ENCODE measurements at places on chromosomes 13 and 19.
A peak's percentile ranks its signal among the peaks of the same experiment; 100 is the strongest.

DNA sequence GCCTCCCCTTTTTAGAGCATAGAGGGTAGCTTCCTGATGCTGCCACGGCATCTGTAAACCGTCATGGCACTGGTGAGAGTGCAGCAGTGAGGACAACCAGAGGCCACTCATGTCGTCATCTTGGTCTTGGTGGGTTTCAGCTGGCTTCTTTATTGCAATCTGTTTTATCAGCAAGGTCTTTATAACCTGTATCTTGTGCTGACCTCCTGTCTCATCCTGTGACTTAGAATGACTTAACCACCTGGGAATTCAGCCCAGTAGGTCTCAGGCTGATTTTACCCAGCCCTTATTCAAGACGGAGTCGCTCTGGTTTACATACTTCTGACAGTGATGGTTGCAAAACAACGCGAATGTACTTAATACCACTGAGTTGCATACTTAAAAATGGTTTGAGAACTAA lies 14.4 kb upstream of the FBN3 start:
- no peak for DNase-seq

DNA sequence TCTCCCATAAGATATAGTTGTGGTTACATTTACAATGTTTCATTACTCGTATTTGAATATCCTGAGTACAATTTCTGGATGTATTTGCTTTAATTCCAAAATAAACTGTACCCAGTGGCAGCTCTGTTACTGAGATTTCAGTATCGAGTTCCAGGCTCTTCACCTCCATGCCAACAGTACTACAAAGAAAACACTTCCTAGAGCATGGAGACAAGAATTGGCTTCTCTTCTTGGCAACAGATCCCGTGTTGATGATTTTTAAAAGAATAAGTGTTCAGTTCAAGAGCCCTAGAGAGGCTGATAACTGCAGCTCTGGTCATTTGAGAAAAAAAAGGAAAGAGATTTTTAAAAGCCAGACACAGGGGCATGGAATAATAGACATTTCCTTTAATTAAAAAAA lies 302.8 kb downstream of the EFNB2 start:
- DNase-seq: no peak

DNA sequence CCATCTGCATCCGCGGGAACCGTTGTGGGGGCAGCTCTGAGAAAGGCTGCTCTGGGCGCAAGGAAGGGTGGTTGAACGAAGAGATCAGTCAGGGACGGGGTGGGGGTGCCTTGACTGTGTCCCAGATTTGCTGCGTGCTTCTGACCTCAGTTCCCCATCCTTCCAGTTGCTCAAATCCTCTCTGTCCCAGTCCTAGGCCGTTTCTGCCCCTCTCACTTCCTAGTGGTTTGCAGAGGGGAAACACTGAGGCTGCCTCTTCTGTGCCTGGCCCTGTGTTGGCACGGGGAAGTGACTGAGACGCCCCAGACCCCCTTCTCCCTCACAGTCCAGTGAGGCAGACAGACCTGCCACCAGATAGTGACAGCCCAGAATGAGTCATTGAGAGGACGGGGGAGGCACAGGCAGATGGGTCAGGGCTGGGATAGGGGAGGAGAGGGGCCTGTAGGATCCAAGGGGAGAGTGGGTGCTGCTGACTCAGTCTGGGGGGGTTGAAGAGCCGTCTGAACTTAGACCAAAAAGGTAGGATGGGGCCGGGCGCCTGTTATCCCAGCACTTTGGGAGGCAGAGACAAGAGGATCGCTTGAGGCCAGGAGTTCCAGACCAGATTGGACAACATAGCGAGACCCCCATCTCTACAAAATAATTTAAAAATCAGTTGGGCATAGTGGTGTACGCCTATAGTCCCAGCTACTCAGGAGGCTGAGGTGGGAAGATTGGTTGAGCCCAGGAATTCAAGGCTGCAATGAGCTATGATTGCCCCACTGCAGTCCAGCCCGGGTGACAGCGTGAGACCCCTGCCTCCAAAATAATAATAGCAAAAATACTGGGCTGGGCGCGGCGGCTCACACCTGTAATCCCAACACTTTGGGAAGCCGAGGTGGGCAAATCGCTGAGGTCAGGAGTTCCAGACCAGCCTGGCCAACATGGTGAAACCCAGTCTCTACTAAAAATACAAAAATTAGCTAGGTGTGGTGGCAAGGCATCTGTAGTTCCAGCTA lies 26.5 kb downstream of the NUMBL start:
- no peak for DNase-seq

DNA sequence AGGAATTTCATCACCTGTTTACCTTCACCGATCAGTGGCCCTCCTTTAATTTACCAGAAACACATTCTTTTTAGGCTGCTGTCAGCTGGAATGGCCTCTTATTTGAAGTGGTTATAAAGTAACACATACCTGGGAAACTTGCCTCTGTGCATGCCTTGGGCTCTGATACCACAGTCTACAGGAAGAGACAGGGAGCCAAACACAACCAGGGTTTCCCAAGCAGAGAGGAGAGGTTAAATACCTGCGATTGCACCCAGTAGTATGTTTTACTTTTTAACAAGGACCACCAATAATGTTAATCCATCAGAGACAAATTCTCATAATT lies 444.0 kb upstream of the SGCG start:
- no peak for DNase-seq

DNA sequence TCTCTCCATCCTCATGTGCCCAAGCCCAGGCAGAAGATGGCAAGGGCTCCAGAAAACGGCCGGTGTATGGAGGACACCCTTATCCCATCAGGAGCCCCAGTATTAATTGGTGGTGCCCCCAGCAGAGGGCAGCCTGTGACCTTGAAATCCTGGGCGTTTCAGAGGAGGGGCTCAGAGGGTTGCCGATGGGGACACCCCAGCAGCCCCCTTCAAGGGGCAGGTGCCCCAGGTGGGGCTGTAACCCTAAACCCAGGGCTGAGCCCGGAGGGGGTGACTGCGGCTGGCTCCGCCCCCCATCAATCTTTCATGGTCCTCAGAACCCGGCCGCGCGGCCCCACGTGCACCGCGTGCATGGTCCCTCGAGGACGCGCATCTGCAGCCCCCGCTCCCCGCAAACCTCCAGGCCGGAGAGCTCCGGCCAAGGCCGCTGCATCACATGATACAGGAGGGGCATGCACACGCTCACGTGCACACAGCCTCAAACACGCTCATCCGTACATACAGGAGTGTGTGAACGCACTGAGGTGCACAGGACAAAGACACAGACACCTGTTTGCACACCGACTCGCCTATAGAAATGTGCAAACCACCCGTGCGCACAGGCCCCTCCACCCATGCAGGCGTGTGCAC lies 949 bp downstream of the RAB3A start:
- DNase-seq: no peak

DNA sequence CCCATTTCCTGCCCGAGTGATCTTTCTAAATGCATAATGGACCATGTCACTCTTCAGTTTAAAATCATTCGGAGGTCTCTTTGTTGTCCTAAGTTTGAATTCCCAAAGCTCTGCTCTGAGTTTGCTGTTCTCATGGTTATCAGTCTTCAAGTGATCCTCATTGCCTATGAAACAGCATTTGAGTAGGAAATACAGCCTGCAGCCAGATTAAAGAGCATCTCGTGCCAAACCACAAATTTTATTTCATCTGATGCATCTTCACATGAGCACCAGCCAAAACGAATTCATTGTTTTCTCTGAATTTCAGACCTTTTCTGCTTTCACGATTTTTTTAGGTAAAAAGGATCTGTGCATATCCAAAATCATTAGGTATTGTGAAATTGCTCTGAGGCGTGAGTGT lies 299.6 kb downstream of the TDRD3 start:
- DNase-seq: no peak

DNA sequence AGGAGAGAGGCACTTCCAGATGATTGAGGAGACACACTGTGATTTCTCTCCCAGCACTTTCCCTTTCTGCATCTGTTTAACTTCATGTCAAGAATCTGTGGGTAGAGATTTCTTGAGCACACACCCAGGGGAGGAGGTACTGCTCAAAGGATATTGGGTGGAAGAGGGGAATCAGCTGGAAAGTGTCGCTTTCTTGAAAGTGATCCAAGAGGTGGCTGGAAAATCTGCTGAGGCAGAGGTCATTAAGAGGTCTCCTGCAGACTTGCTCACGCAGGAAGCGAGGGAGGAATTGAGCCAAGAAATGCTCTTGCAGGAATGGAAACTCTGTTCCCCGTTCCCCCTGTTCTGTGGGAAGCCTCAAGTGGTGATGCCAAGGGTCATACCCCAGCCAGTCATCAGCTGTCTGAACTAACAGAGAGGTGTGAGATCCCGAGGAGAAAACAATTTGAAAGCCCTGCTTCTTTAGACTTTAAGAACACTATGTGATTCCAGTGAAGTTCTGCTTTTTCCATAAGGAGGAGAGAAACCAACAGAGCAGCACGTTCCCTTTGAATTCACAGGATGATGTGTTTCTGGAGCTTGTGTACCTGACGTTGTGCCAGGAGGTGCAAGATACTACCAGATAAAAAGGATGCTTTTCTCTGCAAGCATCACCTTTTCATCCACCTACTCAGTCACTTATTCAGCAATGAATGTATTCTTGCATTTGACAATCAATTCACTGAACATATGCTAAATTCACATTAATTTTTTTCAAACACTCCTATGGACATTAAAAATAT lies 163.4 kb upstream of the GPR12 start:
- DNase-seq: no peak

- DNase-seq: no peak
Measured at GRCh38 chr13:113938716-113939115, 35.2 kb downstream of the C13orf46 start.

- DNase-seq: no peak
Measured at GRCh38 chr19:32543115-32543900, 37.7 kb upstream of the PDCD5 start.

- DNase-seq: no peak
Measured at GRCh38 chr13:100848304-100848703, 173.7 kb upstream of the TMTC4 start.

GRCh38 chr19:7852851-7853769 lies 21.1 kb downstream of the PRR36 start:
- DNase-seq: no peak

GRCh38 chr13:96003304-96003703 lies 49.9 kb downstream of the UGGT2 start:
- DNase-seq: peak; percentile 27

DNA sequence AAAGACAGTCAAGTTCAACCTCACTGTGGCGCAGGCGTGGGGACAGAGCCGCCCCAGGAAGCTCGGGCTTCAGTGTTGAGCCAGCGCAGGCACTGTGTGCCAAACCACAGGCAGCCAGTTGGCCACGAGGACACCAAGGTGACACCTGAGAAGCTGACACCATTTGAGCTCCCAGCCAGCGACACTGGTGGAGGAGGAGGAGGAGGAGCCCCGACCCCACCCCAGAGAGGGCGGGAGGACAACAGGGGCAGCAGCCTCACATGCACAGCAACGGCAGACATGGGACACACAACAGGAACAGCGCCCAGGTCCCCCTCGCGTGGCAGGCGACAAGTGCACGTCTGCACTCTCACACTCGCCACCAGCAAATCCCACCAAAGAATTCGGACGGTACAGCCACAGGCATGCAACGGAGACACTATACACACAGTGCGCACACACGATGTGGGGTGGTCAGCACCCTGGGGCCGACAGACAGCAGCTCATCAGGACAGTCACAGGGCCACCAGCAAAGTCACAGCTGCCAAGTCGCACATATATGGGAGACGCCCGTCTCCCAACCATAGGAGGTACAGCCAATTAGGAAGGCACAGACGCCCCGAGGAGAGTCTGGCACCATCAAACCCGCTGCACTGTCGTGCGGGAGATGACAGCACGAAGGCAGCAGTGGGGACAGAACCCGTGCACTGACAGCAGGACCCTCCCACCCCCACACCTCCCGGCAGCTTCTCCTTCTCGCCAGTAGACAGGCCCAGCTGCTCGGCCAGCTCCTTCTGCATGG lies 3.4 kb downstream of the EIF3G start:
- no peak for DNase-seq

- DNase-seq: no peak
Measured at GRCh38 chr13:95437561-95437960, 115.0 kb upstream of the CLDN10 start.

- DNase-seq: no peak
Measured at GRCh38 chr19:22976248-22976647, 26.7 kb downstream of the ZNF728 start.

GRCh38 chr19:2461751-2462634 lies 5.2 kb upstream of the LMNB2 start:
- DNase-seq: peak; percentile 30

GRCh38 chr13:26678330-26678729 lies 82.3 kb downstream of the GPR12 start:
- no peak for DNase-seq

- DNase-seq: no peak
Measured at GRCh38 chr19:645912-646778, 6.5 kb downstream of the FGF22 start.

DNA sequence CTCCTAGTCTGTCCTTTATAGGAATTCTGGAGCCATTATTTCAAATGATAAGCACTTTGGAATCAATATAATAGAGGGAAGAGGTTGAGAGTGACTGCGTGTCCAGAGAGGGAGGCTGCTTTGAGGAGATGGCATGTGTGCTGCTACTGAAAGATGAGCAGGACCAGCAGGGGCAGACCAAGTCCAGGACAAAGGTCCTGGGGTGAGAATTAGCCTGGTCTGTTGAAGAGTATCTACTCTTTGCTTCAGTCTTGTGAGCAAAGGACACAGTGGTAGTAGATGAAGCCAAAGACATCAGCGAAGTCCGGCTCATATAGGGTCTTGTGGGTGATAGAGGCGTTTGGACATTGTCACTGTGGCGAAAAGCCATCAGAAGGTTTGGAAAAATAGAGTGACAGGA lies 21.1 kb downstream of the SGCG start:
- DNase-seq: no peak

DNA sequence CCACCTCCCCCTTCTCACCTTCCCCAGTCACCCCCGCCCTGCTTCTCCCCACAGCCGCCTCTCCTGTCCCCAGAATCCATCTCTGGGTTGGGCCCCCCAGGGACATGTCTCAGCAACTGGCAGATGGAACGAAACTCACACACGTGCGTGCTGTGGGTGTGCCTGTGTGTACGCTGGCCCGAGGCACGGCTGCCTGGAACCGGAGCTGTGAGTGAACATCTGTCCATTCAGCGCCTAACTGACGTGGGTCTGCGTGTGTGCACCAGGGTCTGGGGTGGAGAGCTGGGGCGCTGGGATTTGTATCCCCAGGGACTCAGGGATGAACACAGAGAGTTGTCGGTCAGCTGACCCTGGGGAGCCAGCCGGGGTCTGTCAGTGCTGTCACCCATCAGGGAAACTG lies 752 bp upstream of the HAS1 start:
- no peak for DNase-seq

- DNase-seq: no peak
Measured at GRCh38 chr13:44932850-44933251, 56.4 kb downstream of the NUFIP1 start.

GRCh38 chr19:13401388-13401787 lies 104.9 kb downstream of the CACNA1A start:
- no peak for DNase-seq

Measured in GOT3 (cell line).